ENCODE measurements at places on chromosomes 4 and X.

DNA sequence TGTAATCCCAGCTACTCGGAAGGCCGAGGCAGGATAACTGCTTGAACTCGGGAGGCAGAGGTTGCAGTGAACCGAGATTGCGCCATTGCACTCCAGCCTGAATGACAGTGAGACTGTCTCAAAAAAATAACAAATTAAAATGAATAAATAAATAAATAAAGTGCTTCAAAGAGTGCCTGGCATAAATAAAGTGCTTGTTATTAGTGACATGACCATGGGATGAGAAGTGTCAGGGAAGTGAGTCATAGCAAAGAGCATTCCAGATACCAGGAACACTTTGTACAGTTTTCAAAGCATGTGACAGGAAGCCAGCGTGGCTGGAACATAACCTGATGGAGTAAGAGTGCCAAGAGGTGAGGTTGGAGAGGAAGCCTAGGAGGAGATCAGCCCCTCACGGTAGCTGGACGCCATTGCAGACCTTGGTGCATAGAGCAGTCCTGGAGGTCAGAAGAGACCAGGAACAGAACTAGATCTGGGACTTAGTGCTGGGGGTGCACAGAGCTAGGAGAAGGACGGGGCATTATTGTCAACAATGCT lies 6.0 kb upstream of the WDR13 start:
- DNase-seq: no peak

GRCh38 chrX:66042307-66043077 lies 2.6 kb upstream of the VSIG4 start:
- no peak for DNase-seq

- no peak for DNase-seq
Observed at GRCh38 chrX:155056471-155056870, 14.5 kb downstream of the CMC4 start.

GRCh38 chr4:8723222-8723980 lies 130.8 kb downstream of the CPZ start:
- no peak for DNase-seq

- peak; percentile 70 for DNase-seq
Observed at GRCh38 chrX:40012039-40012867, 85.5 kb downstream of the BCOR start.

DNA sequence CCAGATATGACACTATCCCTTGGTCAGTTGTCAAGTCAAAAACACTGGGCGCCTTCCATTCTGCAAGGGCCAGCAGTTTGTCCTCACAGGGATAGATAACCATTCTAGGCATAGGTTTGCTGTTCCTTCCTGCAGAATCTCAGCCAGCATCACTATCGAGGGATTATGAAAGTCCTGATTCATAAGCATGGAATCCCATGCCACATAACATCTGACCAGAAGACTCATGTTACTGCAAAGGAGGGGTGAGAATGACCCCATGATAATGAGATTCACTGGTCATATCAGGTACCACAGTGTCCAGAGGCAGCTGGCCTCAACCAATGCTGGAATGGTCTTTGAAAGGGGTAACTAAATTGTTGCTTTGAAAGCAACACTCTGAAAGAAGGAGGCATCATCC lies 84.7 kb downstream of the OTC start:
- DNase-seq: no peak

- DNase-seq: no peak
Observed at GRCh38 chrX:114675365-114675764, 91.5 kb downstream of the HTR2C start.

Measured in NB4 (cell line).